Epithelial cell of prostate (primary cell): ENCODE measurements at places on chromosomes 12 and 14.

GRCh38 chr12:88432531-88433490 is 147.5 kb downstream of the KITLG start:
- DNase-seq: no peak

DNA sequence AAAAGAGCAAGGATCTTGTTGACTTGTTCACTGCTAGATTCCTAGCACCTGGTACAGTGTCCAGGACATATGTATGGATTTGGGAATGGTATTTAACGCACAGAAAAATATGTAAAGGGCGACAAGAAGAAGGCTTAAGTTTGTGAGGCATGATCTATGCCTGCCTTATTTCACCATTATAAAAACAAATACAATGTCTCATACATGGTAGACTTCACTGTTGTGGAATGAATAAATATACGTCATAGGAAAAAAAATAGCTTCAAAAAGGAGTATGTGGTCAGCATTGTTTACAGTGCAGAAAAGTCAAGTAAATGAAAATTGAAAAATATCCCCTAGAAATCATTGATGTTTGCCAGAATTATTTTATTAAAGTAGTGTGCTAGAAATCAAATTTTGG is 30.0 kb downstream of the HCFC2 start:
- DNase-seq: no peak

DNA sequence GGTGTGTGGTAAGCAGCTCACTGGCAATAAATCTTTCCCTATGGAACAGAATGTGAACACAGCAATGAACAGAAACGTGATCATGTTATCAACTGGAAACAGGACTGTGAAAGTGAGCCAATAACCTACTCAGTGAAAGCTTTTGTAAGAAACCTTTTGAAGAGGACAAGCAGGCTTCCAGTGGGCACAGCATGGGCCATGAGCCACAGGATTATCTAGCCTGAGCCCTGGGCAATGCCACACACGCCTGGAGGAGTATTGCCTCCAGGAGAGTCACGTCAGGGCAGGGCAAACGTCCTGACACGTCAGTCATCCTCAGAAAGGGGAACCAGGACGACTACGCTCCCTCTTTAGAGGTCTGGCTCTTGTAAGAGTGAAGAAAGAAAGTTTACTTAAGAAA is 32.3 kb downstream of the NRDE2 start:
- DNase-seq: no peak

- DNase-seq: no peak
Measured at GRCh38 chr14:53601409-53601808, 355.2 kb downstream of the BMP4 start.

GRCh38 chr12:27383429-27384260 is 51.0 kb downstream of the BMAL2 start:
- peak; percentile 69 for DNase-seq

DNA sequence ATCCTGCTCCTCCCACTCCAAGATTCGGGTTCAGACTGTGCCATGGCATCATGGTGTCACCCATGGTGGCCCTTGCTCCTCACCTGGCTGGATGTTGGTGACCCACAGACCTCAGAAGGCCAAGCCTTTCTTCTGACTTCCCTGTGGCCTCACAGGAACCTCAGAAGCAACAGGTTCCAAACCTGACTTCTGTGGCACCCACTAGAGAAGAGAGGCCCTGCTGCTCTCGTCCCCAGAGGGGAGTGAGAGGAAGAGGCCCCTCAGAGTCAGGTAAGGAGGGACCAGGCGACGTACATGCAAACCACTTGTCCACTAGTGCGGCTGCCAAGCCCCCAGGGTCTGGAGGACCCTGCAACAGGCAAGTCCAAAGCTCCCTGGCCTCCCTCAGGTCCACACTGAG is 10.4 kb downstream of the CLBA1 start:
- DNase-seq: no peak

DNA sequence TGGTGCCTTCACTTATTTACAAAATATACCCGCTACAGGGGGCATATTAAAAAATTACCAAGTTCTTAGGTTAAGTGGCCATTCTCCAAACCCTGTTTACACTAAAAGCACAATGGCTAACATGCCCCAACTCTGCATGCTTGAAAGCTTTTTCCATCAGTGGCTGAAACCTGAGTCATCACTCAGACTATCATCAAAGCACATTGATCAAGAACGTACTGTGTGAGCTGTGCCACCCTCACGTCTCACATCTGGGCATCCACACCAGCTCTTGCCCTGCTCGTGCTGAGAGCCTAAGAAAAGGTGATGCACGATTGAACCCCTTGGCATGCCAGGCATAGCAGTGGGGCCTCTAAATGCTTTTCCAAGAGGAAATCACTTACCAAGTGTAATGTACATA is 13.2 kb downstream of the AQP6 start:
- no peak for DNase-seq

DNA sequence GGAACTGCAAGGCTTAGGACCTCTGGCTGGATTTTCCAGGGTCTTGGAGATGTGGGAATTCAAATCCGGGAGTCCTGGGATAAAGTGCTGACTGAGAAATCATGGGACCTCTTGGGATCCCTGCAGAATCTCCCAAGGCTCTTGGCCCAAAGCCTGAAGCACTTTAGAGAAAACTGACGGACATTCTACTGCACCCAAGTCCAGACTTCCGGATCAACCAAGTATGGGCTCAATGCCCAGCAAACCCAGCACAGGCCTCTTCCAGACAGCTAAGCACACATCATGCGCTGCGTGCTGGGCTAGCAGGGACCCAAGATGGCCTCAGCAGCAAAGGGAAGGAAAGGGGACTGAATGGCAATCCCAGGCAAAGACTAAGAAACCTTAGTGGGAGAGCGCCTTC is 85.0 kb downstream of the ACTN1 start:
- no peak for DNase-seq

- no peak for DNase-seq
Measured at GRCh38 chr12:127548123-127548553, 718.8 kb upstream of the TMEM132C start.

- peak; percentile 69 for DNase-seq
Measured at GRCh38 chr12:92224685-92225331, 79.2 kb upstream of the BTG1 start.

GRCh38 chr14:92459950-92460421 is 53.6 kb upstream of the RIN3 start:
- DNase-seq: no peak

- DNase-seq: no peak
Measured at GRCh38 chr12:121793440-121793837, at the start of gene RHOF. TSS of gene RHOF (minus strand) at chr12:121793688. CDS start at chr12:121793633, 55 bp downstream.

GRCh38 chr12:116353958-116354357 is 76.5 kb upstream of the MED13L start:
- DNase-seq: no peak

- no peak for DNase-seq
Measured at GRCh38 chr12:101634724-101635123, 40.0 kb downstream of the MYBPC1 start.

GRCh38 chr12:1329784-1330476 is 264.5 kb downstream of the FBXL14 start:
- no peak for DNase-seq

DNA sequence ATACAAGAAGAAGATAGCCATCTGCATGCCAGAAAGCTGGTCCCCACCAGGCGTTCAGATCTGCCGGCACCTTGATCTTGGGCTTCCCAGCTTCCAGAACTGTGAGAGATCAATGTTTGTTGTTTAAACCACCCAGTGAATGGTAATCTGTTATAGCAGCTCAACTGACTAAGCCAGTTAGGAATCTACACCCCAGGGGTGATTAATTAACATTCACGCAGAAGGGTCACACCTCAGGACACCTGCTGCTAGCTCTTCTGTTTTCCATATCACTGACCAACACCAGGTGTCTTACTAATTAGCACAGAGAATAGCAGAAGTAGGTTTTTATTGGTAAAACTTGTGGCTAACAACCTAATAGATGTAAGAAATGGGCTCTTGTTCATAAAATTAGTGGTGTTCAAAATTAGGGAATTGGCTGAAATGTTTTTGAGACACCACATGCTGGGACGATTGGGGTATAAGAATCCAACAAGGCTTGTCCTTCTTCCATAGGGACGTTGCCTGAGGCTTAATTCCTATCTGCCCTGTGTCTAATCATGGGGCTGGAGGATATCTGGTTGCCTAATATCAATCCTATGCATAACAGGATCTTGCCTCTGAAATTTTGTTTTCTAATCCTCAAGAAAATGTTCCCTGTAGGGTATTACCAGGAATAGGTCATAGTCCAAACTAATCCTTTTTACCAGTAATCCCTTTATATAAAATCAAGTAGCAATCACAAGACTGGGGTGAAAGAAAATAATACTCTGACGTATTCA is 42.0 kb upstream of the CHST11 start:
- DNase-seq: no peak

- DNase-seq: no peak
Measured at GRCh38 chr12:122975790-122976647, 975 bp downstream of the OGFOD2 start.

GRCh38 chr14:92121207-92121669 is 268 bp downstream of the NDUFB1 start:
- DNase-seq: no peak

GRCh38 chr14:99217066-99217955 is 54.7 kb downstream of the BCL11B start:
- DNase-seq: no peak

DNA sequence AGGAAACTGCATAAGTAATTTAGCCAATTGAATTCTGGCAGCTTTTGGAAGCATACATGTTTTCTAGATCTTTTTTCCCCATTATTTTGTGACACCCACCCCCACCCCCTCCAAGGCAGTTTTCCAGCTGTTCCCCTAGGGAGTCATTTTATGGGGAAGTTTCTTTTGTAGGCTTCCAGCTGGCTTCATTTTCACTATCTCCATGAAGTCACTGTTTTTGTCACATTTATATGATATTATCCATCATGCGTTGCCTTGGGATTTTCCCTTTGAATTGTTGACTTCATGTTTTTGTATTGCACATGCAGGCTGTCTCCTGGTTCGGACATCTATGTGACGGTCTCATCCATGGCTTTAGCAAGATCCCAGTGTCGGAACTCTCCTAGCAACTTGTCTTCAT is 233.6 kb upstream of the RGS6 start:
- DNase-seq: no peak

- DNase-seq: no peak
Measured at GRCh38 chr12:75978677-75979076, 52.9 kb downstream of the PHLDA1 start.

DNA sequence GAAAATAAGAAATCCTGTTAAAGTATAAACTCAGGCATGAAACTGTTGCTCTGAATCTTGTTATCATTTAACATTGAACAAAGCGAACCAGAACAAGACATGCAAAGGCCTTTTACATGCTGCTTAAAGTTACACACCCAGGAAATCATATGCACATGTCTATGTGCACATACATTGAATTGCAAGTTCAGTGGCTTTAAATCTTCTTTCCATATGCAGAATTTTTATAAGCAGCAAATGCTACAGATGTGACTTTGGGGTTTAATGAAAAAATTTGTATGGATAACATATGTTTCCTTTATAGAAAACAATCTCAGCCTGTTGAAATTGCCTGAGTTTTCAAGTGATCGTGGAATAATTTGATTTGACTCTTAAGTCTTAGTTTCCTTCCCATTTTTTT is 193.9 kb downstream of the AEBP2 start:
- no peak for DNase-seq

- DNase-seq: no peak
Measured at GRCh38 chr12:122099856-122100255, 21.3 kb downstream of the MLXIP start.

GRCh38 chr12:90460681-90461080 is 494.3 kb downstream of the CCER1 start:
- DNase-seq: peak; percentile 1

GRCh38 chr14:87457720-87458119 is 535.3 kb downstream of the GALC start:
- DNase-seq: no peak

- DNase-seq: no peak
Measured at GRCh38 chr12:53044896-53045695, 4.8 kb upstream of the TNS2 start.

GRCh38 chr12:68359674-68360073 is 27.5 kb upstream of the MDM1 start:
- no peak for DNase-seq

GRCh38 chr12:105961821-105962671 is 176.7 kb downstream of the NUAK1 start:
- DNase-seq: no peak

GRCh38 chr14:89420502-89420901 is 3.5 kb upstream of the FOXN3 start:
- DNase-seq: no peak

- DNase-seq: no peak
Measured at GRCh38 chr14:22233377-22233776, 355.6 kb downstream of the DAD1 start.

- no peak for DNase-seq
Measured at GRCh38 chr14:94544726-94545125, 16.5 kb upstream of the SERPINA4 start.

DNA sequence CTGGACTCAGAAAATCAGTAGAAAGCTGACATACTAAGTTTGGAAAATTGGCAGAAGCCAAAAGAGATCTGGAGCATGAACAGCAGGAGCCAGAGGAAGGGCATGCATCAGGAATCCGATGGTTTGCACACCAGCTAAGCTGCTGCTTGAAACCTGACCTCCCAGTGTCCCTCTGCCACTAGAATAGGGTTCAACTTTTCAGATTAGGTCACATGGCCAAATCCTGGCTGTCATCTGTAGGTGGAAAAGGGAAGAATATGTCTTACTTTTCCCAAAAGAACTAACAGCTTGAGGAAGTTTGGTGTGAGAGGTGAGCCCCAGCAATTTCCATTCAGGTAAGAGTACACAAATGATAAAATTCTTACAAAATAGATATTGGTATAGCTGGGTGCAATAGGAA is 732.6 kb downstream of the RERGL start:
- no peak for DNase-seq

DNA sequence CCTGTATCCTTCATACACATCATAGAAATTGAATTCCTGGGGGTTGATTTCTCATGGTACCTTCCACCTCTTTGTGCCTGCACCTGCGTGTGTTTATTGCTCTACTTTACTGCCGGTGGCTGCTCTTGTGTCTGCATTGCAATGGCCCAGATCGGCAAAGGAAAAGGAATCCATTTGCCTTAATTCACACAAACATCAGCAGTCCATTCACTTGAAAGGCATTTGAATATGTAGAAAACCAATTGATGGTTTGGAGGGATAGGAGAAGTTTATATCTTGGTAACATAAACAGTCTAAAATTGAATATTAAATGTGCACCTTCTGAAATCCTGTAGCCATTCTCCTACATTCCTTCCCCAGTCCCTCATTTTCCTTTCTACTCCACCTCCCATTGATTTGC is 74.0 kb downstream of the SNAPC1 start:
- DNase-seq: no peak

DNA sequence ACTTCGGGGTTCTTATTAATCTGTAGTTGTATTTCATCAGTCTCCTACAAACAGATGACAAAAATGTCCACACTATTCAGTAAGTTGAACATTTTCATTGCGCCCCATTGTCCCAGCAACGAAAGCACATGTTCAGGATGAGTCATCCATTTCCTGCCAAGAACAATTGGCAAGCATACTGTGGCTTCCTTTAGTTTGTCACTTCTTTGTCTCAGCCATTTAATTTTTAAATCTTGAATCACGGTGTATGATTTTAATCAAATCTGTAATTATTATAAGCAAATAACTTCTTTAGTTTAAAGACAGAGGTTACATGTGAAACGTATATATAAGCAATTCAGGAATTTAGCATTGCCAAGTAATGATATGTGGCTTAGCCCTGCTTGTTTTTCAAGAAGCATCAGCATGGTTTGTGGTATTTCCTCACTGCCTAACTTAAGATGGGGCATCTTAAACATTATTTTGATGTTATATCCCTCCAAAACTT is 211.3 kb upstream of the KRR1 start:
- DNase-seq: peak; percentile 66
